Stimulated activated CD4-positive, alpha-beta T cell treated with anti-CD3 and anti-CD28 coated beads, Interleukin-15, amount 100 ng/mL, for 1 hour (primary cell): ENCODE measurements at places on chromosomes 2 and 18.

GRCh38 chr2:167181134-167181533, 292.9 kb downstream of the XIRP2 start:
- no peak for DNase-seq

DNA sequence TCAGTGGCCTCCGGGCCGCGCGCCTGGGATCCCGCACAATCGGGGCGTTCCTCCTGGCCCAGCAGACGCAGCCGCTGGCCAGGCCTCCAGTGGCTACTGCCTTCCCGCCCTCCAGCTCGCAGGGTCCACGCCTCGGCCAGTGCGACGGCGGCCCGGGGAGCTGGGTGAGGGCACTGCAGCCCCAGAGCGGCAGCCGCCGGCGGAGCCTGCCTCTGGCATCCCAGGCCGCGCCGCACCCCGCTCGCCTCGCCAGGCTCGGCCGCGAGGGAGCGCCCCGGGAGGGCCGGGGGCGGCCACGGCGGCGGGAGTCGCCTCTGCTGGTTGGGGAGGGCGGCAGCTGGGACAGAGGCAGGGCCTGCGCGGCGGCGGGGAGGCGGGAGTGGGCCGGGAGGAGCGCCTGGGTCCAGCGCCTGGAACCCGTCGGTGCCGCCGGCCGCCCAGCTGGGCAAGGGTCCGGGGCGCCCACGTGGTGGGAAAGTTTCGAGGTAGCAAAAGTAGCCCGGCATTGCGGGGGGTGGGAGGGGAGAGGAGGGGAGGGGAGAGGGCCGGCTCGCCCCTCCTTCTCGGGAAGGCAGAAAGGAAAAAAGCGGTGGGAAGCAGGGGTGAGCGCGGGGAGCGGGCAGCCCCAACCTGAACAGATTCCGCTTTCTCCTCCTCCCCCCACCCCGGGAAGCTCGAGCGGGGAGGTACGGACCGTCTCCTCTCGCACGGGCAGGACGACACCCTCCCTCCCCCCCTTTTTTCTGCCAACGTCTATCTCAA, 1.5 kb upstream of the INHBB start:
- no peak for DNase-seq

- no peak for DNase-seq
Measured at GRCh38 chr2:206158563-206159345, 490 bp downstream of the NDUFS1 start.

DNA sequence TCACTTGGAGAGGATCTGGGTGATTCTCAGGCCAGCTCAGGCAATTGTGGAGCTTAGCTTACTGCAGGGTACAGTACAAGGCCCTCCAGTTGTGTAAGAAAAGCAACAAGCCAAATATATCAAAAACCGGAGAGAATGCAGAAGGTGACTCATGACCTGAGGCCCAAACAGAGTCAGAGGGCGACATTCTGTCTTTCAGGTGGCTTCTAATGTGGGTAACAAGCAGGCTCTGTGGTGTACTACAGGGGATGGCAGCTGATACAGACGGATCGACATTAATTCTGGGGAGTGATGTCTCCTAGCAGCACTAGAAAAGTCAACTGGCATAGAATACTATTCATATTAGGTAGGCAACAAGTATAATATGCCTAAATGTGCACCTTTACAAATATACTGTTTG, 219.5 kb upstream of the SOX11 start:
- no peak for DNase-seq

DNA sequence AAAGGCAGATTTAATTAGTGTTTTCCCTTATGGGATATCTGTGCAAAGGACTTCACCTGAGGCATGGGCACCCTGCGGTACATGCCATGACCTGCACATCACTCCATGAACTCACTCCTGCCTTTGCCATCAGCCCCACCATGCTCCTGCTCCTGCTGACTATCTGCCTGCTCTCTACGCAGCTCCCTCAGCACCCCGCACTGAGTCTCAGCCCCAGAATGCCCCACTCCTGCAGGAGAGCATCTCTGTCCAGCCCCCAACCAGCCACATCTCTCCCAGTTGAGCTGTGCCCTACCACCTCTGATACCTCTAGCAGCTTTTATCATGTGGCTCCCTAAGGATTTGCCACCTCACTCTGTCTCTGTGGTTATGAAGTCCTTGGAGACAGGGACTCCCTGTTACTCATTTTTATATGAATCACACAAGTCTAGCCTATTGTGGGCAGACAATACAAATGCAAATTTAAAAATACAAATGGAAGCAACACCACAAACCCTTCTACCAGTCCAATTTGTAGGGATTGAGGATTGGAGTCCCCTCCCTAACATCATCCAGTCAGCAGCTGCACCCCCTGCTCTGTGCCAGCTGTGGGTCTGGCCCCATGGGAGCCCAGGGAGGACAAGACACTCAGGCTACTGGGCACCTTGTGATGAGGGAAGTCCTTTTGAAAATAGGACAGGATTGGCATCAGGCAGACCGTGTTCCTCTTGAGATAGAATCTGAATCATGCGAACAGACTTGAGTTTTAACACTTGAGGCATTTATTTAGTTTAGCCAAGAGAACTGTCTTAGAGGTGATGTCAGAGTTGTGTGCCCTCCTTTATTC, 689.6 kb upstream of the HS6ST1 start:
- no peak for DNase-seq

DNA sequence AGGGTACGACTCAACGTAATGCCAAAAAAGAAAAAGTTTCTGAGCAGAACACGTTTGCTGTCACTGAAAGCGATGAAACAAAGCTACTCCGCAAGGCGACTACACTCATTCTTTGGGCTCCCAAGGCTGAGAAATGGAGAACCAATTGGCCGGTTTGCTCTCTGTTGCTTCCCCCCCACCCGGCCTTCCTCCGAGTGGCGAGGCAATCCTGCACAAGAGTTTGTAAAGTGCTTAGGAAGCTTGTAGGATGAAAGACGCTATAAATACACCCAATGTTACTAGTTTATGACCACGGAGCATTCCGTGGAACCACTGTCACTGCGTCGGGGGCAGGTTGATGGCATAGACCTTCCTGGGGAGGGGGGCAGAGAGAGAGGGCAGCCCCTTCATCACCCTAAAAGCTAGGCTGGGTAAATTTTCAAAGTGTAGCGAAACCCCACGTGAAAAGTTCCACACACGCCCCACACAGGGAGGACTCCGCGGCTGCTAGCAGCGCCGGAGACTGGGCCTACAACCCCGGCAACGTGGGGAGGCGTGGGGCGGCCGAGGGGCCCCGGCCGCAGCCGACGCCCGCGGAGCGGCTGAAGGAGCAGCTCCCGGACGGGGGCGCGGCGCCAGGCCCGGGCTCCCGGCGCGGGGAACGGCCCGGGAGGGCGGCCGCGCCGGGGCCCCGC, 915 bp downstream of the CUL3 start:
- no peak for DNase-seq

- no peak for DNase-seq
Measured at GRCh38 chr2:144642131-144642530, 122.2 kb upstream of the ZEB2 start.

DNA sequence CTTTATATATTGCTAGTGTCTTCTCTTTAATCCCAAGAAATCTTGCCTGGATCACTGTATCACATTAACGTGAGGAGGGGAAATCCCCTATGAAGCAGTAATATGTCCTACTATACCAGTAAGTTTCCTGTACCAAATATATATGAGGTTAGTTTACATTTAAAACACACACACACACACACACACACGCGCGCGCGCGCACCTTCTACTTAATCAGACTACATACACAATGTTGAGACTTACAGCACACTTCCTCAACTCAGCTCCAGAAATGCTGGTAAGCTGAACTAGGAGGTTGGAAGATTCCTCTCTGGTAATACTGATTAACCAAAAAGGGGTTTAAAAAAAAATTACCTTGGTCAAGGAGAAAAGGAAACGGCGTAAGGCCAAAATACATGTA, 49.3 kb downstream of the USP34 start:
- DNase-seq: no peak

DNA sequence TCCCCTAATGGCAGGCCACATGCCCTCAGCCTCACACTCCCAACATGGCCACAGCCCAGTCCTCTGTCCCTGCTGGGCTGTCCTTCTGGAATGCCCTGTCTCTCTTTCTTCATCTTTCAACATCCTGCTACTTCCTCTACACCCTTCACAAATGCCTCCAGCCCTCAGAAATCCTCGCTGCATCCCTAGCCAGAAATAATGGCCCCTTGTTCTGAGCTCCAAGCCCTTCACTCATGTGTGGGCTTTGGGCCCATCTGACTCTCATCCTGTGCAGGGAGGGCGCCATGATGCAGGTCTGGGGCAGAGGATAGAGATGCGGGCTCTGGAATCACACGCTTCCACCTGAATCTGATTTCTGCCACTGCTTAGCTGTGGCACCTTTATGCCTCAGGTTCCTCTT, 181.9 kb downstream of the TNS1 start:
- DNase-seq: no peak

- no peak for DNase-seq
Measured at GRCh38 chr2:10325278-10326145, 22.8 kb downstream of the HPCAL1 start.

GRCh38 chr18:10679557-10680270, 153.9 kb downstream of the NAPG start:
- no peak for DNase-seq

- no peak for DNase-seq
Measured at GRCh38 chr2:42888321-42889245, 96.2 kb upstream of the HAAO start.

DNA sequence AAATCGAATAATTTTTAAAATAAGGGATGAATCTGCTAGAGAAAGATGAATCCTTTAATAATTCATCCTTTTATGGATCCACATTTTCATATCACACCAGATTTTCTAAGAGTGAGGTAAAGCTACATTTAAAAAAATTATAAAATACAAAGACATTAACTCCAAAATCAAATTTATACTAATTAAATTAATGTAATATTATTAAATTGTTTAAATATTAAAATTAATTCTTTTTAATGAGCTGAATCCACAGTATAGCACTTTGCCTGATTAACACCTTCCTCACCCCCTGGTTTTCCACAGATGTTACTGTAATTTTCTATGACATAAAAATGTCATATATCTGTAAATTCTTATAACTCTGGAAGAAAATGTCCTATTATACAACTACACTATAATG, 26.2 kb downstream of the ZRANB3 start:
- DNase-seq: no peak

GRCh38 chr2:166613226-166613625, 119.2 kb upstream of the SCN7A start:
- no peak for DNase-seq

GRCh38 chr2:119683713-119684443, 4.9 kb downstream of the TMEM177 start:
- no peak for DNase-seq

DNA sequence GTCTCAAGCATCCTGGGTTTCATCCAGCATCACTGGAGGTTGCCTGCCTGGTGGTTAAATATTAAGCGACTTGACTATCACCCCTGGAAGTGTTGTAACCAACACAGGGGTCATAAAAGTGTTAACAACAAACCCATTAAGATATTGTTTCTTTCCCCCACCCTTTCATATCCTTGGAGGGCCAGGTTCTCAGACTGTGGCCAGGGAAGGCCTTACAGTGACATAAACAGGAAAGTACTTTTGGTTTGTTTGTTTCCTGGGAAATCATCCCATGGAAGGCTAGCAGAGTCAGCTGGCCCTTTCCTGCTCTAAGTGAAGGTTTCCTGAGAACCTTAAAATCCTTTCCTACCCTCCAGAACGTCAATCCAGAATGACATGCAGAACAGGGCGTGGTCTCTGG, 160.9 kb downstream of the CLIP4 start:
- no peak for DNase-seq

DNA sequence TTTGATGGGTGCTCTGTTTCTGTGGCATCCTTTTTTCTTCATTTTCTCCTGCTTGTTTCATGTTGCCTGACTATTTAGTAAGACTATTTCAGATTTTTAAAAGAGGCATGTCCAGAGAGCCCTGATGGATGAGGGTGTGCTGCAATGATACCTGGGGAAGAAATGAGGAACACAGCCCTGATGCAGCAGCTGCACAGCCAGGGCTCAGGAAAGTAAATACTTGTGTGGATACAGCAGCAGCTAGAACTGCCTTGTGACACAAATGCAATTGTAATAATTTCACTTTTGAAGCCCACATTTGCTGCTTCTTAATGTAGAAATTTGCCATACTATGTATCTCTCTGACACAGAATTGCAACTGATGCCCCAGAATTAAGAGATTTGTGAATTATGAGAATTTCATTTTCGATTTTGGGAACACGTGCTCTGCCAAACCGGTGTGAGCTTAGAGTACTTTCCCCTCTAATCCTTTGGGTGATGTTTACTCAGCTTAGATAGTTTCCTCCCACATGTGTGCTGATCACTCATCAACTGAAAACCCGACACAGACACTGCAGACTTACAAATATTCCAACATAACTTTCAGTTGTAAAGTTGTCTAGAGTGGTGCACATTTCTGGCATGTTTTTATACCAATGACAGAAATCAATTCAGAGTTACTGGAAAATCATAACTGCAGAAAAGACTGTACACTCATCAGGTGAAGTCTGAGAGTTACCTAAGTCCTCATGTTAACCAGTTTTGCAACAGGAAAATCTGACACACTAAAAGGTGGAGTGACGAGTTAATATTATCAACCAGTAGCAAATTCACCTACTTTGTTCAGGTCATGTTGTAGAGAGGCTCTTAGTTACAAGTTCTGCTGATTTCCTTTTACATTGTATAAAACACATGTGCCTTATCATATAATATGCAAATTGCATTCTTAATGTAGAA, 383.4 kb downstream of the CBLN2 start:
- no peak for DNase-seq

- DNase-seq: no peak
Measured at GRCh38 chr2:113219889-113220641, 46.3 kb downstream of the PSD4 start.

- no peak for DNase-seq
Measured at GRCh38 chr18:49875783-49876182, 62.5 kb upstream of the ACAA2 start.

DNA sequence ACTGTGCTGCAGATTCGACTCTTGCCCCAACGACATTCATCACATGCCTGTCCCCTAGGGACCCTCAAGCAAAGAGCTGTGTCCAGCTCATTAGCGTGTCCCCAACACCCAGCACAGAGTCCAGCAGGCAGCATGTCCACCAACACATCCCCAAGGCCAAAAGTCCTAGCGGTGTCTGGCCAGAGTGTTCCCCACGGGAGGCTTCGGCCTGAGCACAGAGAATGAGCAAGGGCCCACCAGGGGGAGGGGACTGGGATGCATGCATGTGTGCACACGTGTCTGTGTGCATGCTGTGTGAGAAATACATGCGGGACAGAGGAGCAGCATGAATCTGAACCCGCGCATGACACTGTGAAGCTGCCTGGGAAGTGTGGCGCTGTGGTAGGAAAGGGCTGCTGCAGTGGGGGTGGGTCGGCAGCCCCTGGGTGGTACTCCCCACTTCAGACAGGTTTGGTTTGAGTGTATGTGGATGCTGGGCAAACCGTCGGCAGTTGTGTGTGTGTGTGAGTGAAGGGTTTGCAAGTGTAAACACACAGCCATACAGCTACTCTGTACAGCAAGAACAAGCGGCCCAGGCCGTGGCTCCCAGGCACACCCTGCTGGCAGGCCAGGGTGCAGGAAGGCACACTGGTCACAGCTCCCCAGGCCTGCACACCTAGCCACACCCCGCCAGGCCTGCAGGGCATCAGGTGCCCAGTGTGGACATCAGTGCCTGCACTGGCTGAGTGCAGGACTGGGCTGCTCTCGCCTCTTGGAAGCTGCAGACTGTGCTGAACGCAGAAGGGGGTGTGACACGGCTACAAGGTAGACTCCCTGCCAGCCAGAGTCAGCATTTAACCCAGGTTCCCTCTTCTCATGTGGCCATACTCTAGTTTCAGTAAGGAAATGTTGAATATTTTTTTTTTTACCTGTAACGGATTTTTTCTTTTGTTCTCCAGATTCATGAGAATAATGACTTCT, 19.5 kb upstream of the HES6 start:
- no peak for DNase-seq
